ENCODE measurements at places on chromosomes 5 and 9.

- DNase-seq, result no peak
Observed at GRCh38 chr5:107121793-107122519, 548.8 kb downstream of the EFNA5 start.

- DNase-seq, result no peak
Observed at GRCh38 chr9:137297966-137298365, 4.1 kb downstream of the NRARP start.

DNA sequence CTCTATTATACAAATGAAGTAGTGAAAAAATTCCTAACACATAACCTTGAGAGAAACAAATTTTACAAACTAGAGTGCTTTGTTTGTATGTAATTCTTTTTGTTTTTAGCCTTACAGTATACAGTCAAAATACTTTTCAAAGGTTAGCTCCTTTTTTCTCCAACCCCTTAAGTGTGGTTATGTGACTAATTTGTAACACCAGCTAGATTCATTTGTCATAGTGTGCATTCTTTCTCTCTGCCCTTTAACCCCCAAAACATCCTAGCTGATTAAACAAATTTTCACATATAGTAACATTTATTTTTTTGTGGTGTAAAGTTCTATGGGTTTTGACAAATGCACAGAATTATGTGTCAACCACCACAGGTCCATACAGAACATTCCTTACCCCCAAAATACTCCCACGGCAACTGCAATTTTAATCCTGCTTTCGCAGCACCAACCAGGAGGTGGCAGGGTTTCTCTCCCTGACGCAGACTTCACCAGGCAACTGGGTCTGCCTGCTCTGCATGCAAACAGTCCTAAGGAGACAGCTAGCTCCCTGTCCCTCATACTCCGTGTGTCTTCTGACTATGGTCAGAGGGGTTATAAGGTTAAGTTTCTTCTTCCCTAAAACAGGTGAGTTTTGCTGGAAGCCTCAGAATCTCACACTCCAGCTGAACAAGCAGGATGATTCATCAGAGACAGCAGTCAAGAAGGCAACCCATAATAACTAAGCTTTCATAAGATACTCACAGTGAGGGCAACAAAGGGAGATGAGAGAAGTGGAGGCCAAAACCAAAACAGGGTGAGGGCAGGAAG, 44.5 kb upstream of the NR5A1 start:
- no peak for DNase-seq

GRCh38 chr9:109893241-109893640, 113.2 kb downstream of the PALM2AKAP2 start:
- DNase-seq, result no peak

DNA sequence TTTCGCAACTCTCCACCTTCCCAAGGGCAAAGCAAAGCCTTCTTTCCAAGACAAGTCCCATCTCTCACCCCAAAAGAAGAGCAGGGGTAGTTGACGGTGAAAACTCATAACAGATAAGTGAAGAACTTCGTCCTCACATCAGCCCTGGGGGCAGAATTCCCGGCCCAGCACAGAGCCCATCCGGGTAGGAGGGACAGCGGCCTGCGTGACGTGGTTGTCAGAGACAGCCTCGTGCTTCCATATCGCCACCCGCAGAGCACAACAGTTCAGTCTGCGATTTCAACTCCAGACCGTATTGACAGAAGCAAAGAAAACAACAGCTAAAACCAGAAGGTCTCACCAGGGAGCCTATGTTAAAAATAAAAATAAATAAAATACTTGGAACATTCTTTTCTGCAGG, 273.2 kb downstream of the SYK start:
- DNase-seq, result no peak

All from stimulated activated CD4-positive, alpha-beta T cell treated with anti-CD3 and anti-CD28 coated beads, TNF-alpha, amount 100 ng/mL, for 24 hours (primary cell).